ENCODE measurements at places on chromosomes 13 and 19.

DNA sequence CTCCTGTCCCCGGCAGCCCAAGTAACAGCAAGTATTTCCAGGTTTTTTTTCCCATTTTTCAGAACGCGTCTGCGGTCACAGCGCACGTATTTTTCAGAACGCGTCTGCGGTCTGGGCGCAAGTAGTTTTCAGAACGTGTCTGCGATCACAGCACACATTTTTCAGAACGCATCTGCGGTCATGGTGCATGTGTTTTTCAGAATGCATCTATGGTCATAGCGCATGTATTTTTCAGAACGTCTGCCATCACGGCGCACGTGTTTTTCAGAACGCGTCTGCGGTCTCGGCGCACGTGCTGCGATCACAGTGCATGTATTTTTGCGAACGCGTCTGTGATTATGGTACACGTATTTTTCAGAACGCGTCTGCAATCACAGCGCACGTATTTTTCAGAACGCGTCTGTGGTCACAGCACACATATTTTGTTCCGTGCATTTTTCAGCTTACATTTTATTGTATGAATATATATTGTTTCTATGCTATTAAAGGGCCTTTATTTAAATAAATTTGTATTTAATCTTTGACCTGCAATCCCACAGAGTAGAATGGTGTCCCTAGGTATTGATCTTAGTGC, 19.7 kb downstream of the ATP4B start:
- DNase-seq = no peak

- no peak for DNase-seq
Measured at GRCh38 chr13:101714195-101714594, 261.7 kb downstream of the ITGBL1 start.

DNA sequence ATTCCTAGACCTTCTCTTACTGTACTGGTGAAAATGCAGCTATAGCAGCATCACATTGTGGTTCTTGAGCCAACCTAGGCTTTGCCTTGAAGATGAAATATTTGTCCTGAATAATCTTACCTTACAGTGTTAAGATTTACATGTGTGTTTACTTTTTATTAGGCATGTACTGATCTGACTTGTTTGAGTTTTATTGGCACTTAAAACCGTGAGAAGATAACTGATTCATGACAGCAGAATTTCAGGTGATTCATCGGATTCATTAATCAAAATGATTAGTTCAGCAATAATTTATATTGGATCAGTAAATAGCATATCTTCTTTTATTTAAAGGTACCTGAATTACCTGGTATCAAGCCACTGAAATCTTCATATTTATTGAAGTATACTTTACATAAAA, 296.3 kb downstream of the KLF5 start:
- no peak for DNase-seq

DNA sequence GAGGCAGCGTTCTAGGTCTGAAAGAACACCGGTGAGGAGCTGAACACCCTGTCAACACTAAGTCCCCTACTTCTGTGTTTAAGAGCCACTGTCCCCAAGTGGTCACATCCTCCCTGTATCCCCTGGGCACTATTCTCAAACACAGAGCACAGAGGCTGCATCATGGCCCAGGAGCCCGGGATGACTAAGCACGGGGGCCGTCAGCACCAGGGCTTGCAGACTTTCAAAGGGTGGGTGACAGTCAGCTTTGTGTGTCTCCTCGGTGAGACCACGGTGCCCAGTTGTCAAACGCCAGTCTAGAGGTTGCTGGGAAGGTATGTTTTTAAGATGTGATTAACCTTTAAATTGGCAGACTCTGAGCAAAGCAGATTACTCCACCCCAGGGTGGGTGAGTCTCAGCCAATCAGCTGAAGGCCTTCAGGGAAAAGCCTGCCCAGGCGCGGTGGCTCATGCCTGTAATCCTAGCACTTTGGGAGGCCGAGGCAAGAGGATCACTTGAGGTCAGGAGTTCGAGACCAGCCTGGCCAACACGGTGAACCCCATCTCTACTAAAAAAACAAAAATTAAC, 8.0 kb downstream of the MAP2K2 start:
- no peak for DNase-seq

- no peak for DNase-seq
Measured at GRCh38 chr13:109205315-109205714, 575.9 kb downstream of the MYO16 start.

DNA sequence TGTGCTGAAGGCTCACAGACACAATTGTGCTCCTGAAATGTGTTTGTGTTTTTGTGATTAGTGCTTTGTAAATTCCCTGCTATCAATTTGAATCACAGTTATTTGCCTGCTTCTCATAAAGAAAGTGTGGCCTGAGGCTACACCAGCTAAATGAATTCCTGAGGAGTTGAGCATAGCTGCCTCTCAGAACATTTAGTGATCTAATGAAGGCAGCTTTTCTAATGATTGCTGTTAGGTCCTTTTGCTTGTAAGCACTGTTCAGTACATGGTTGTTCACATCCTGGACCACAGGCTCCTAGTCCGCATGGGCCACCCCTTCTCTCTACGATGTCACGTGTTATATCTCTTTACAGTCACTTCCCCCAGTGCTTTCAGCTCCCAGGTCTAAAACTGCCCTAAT, 238.2 kb downstream of the B3GLCT start:
- no peak for DNase-seq

GRCh38 chr19:925087-925525, 729 bp upstream of the ARID3A start:
- peak; percentile 29 for DNase-seq

DNA sequence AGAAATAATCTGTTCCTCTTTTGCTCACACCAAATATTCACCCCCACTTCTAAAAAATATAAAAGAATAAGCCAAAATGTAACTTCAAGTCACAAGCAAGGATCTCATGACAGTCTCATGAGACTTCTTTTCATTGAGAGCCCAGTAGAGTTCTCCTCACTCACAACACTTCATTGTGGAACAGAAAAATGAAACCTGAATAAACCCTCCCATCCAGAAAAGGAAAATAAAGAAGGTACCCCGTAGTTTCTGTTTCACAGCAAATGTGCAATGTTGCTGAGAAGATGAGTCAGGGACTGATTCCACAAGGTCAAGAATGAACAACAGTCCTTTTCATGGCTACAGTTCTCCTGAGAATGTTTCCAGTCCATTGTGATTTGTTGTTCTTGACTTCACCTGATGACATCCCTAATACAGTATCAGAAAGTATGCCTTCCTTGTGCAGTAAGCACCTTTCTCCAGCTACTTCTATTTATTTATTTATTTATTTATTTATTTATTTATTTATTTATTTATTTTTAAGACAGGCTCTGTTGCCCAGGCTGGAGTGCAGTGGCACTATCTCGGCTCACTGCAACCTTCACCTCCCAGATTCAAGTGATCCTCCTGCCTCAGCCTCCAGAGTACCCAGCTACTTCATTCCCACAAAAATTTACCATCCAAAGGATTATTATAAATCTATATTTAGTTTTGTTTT, 6.4 kb upstream of the ZNF841 start:
- DNase-seq = no peak

- DNase-seq = no peak
Measured at GRCh38 chr13:27820524-27821482, 28.5 kb downstream of the GSX1 start.

GRCh38 chr19:55670280-55671053, 4.6 kb upstream of the EPN1 start:
- DNase-seq = peak; percentile 49

DNA sequence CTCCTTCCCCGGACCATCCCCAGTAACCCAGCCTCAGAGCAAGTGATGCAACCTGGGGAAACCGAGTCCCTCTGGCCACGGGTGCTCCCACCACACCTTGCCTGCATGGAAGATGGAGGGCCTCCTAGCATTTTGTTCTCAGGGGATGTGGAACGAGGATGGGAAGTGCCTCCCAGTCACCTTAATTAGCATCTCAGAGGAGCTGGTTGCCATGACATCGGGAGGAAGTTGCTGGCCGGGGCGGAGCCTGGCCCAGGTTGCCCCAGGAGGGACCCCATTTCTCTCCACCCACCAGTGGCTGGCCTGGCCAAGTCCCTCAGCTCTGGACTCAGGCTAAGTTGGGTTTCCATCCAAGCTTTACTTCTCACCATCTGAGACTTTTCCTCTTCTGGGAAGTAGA, 24.1 kb upstream of the PTPRS start:
- no peak for DNase-seq

GRCh38 chr19:35757231-35757748, 461 bp upstream of the HSPB6 start:
- peak; percentile 92 for DNase-seq

DNA sequence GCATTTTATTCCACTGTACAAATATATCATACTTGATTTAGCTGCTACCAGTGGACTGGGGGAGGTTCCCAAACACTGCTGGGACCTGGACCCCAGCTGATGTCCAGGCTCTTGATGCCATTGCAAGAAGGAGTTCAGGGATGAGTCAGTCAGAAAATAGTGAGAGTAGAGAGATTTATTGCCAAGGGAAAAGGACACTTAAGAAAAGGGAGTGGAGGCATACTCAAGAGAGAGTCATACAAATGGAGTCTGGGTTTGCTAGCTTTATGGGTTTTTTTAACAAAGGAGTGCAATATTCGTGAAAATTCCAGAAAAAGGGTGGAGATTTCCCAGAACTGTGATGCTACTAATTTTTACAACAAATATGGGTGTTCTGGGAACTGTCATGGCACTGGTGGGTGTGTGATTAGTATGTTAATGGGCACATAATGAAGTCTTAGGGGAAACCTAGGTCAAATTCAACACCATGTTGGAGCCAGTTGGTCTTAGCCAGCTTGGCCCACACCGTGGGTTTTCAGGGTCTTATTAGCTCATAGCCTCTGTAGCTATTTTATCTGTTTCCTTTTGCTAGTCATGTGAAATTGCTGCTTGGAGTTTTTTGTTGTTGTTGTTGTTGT, 36.2 kb downstream of the GPC6 start:
- DNase-seq = no peak

- DNase-seq = no peak
Measured at GRCh38 chr13:73403355-73404120, 344.7 kb downstream of the KLF5 start.

DNA sequence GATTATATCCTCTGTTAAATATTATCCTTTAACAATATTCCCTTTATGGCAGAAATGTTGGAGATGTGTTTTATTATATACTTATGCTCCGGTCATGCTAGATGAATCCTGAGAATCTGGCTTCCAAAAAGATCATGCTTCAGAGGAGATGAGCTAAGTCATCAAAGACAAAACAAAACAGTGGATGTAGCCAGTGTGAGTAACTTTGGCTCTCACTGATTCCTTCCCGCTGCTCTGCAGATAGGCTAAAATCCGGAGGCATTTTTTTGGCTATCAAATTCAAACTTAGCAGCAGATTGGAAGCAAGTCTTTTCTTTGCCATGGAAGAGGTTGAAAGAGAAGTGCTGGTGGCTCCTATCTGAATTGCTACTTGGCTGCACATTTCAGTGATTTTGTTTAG, 295.9 kb downstream of the GPC6 start:
- DNase-seq = peak; percentile 27

GRCh38 chr13:73998631-73999030, 135.6 kb downstream of the KLF12 start:
- DNase-seq = no peak

DNA sequence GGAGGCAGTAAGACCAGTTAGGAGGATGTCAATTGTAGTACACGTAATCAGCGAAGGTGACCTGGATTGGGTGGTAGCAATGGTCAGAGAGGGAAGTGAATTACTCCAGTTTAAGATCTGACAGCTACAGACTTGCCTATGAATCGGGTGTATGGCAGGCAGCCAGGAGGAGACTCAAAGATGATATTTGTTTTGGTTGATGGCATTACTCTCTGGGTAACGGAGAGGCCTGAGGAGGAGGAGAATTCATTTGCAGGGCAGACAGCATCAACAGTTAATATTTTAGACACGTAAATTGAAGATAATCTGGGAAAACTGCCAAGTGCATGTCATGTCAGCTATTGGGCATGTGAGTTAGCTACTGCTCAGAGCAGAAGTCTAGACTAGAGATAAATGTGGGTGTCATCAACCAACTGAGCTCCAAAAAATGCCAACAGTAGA, 109.2 kb downstream of the SGCG start:
- DNase-seq = peak; percentile 8

- no peak for DNase-seq
Measured at GRCh38 chr19:16164222-16164890, 9.0 kb downstream of the CIB3 start.

GRCh38 chr19:35329323-35329722, 336 bp downstream of the CD22 start:
- no peak for DNase-seq

DNA sequence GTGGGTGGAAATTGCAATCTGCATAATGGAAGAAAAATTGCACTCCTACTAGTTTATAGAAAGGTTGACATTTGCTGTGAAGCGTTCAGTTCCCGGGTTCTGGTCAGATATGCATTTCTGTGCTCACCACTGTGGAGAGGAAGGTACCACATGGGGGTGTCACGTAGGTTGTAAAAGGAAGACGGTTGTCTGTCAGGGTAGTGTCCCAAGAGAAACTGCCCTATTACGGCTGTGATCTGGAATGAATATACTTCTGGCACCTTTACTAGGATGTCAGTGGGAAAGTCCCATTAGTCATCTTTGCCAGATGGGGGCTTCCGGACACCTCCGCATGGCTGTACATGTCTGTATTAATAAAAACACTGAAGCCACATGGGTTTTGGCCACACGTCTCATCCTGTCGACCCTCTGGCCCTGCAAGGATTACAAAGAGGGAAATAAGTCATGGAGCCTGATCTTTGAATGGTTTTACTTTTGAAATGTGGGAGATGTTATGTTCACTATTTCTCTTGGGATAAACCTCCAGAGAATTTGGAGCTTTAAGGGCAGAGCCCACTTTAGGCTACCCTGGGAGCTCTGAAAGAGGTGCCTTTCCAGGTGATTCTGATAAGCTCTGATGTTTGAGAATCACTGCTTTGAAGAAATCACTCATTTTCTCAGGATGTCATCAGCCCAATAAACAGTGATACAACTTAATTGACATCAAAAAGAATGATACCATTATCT, 133.9 kb downstream of the AKAP11 start:
- peak; percentile 9 for DNase-seq

DNA sequence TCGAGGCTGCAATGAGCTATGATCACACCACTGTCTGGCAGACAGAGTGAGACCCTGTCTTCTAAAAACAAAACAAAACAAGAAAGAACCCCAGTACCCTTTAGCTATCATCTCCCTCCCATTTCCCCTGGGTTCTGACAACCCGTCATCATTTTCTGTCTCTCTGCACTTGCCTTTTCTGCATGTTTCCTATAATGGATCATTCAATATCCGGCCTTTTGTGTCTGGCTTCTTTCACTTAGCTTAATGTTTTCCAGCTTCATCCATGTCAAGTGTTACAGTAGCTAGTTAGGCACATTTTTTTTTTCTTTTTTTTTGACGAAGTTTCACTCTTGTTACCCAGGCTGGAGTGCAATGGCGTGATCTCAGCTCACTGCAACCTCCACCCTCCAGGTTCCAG, 16.5 kb downstream of the AP2S1 start:
- DNase-seq = no peak

GRCh38 chr13:99778500-99778899, 193.1 kb downstream of the ZIC5 start:
- DNase-seq = no peak

- peak; percentile 54 for DNase-seq
Measured at GRCh38 chr19:48738557-48739403, 1.6 kb downstream of the RASIP1 start.

- DNase-seq = no peak
Measured at GRCh38 chr19:46287585-46287984, 9.3 kb upstream of the HIF3A start.
